NCI-H1417 treated with DMSO at 0.1 percent for 48 hours (cell line): ENCODE measurements at places on chromosomes 2 and 18.

GRCh38 chr2:120262761-120263428 lies 10.2 kb downstream of the RALB start:
- DNase-seq, result no peak

GRCh38 chr2:203599509-203599908 lies 64.4 kb upstream of the RAPH1 start:
- DNase-seq, result no peak

GRCh38 chr2:46230115-46230571 lies 67.1 kb upstream of the EPAS1 start:
- DNase-seq, result no peak

DNA sequence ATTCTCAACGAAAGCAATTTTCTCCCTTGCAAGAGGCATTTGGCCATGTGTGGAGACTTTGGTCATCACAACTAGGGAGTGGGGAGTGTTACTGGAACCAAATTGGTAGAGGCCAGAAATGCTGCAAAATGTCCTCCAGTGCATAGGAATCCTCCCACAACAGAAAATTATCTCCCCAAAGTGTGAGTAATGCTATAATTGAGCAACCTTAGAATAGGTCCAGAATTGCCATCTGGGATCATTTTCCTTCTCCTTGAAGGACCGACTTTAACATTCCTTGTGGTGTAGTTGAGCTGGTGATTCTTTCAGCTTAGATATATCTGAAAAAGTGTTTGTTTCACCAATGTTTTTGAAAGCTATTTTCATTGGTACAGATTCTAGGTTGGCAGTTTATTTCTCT lies 111.2 kb upstream of the SMIM21 start:
- no peak for DNase-seq

DNA sequence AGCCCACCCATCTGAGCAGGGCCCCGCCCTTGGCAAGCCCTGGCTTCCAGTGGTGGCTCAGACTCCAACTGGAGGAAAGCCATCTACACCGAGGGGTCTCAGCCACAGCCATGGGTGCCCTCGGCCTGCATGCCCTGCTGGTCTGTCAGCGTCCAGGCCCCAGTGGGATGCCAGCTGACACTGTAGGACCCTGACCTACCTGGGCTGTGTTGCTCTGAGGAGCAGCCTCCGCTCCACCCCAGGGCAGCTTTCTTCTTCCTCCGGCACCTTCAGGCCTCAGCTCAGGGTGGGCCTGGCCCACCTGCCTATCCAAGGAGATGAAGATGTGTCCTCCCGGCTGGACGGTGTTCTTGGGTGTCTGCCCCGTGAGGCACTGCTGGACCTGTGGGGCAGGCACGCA lies 13.9 kb upstream of the ARHGEF4 start:
- no peak for DNase-seq

DNA sequence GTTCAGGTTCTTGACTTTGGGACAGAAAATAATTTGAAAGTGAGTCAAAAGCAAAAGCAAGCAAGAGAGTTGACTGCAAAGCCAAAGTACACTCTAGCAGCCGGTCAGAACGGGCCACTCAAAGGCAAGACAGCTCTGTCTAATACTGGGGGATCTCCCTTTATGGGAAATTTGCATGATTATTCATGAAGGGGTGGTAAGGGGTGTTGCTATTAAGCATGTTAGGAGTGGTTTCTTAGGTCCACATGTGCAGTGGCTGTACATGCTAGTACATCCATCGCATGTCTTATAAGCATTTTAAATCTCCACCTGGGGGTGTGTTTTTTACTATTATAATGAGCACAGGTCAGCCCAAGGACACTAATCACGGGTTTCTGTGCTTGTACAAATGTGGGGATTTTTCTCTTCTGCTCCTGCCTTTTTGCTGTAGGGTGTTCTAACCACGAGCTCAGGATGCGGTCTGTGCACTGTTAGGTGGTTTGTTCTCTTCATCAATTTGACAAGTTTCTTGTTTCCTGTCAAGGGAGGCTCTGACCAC lies 60.2 kb upstream of the SPP2 start:
- DNase-seq, result no peak

DNA sequence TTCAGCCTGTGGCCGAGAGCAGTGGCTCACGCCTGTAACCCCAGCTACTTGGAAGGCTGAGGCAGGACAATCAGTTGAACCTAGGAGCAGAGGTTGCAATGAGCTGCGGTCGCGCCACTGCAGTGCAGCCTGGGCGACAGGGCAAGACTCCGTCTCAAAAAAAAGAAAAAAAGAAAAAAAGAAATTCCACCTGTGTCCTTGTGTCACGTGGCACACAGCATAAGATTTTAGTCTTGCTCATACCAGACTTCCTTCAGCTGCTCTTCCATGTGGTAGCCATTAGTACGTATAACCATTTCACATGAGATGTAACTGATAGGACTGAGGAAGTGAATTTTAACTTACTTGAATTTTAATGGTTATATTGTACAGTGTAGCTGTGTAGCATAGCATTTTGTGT lies 4.0 kb downstream of the NOP58 start:
- no peak for DNase-seq

- DNase-seq, result no peak
These were observed 13.0 kb downstream of the MTERF4 start for GRCh38 chr2:241088791-241089732.

DNA sequence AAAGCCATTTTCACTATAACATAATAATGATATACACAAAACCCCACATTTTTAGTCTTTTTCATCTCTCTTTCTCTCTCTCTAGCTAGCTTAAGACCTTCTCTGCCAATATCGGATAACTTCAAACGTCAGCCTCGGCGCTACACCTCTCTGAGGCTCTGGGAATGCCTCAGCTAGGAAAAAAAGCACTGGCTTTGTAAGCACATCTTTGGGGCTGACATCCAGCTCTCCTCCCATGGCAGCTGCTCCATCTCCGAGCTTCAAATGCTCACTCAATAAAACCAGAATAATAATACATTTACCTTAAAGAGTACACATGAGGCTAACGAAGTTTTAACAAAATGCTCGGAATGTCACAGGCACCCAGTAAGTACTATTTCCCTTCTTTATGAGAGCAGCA lies 10.8 kb downstream of the RNU4ATAC start:
- no peak for DNase-seq
